ENCODE measurements at places on chromosomes 1 and 21.

GRCh38 chr1:181430015-181430885, 53.1 kb upstream of the CACNA1E start:
- DNase-seq: no peak

GRCh38 chr1:202106340-202107254, 16.1 kb upstream of the GPR37L1 start:
- no peak for DNase-seq

- no peak for DNase-seq
Observed at GRCh38 chr1:176989023-176989422, 175.5 kb downstream of the ASTN1 start.

- DNase-seq: no peak
Observed at GRCh38 chr1:54377040-54377691, 29.0 kb downstream of the SSBP3 start.

DNA sequence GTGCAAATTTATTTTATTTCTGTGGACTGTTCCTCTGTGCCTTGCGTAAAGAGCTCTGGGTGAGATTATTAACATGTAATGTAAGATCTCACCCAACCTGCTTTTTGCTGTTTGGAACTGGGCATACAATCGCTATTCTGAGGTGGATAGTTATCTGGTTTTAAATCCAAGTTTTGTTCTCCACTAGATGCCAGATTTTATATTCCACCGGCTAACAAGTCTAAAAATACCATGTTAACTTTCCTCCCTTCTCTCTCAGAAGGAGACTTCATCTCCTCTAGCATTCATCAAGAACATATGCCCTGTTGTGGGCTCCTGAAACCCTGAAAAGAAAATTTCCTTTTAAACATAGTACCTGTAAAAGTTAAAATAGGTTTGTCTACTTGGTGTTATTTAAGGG, 56.4 kb downstream of the C1orf21 start:
- no peak for DNase-seq

GRCh38 chr21:43267391-43268085, 98.7 kb downstream of the CRYAA start:
- DNase-seq: no peak

- DNase-seq: no peak
Observed at GRCh38 chr1:2088458-2088857, 38.2 kb downstream of the PRKCZ start.

- DNase-seq: peak; percentile 56
Observed at GRCh38 chr1:178060789-178061556, 32.9 kb upstream of the RASAL2 start.

DNA sequence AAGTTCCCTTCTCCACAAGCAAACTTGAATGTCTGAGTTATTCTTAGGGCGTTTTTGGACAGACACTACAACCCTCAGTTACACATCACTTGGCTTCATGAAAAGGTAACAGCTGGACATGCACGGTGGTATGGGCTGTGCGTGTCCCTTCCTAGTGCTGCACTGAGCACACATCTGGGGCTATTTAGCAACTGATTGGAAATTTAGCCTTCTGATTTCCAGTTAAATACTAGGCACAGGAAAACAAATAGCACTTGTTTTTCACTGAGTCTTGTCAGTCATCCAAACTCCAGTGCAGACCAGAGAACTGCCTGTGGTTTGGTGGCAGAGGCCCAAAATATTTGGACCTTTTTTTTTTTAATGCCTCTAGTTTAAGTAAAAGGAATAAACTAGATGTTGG, 134.7 kb downstream of the TGFBR3 start:
- no peak for DNase-seq

GRCh38 chr21:25425156-25425555, 182.1 kb downstream of the MRPL39 start:
- no peak for DNase-seq

GRCh38 chr1:41924911-41925310, 6.2 kb upstream of the HIVEP3 start:
- DNase-seq: no peak

GRCh38 chr1:3290915-3291314, 163.6 kb upstream of the ARHGEF16 start:
- DNase-seq: no peak

DNA sequence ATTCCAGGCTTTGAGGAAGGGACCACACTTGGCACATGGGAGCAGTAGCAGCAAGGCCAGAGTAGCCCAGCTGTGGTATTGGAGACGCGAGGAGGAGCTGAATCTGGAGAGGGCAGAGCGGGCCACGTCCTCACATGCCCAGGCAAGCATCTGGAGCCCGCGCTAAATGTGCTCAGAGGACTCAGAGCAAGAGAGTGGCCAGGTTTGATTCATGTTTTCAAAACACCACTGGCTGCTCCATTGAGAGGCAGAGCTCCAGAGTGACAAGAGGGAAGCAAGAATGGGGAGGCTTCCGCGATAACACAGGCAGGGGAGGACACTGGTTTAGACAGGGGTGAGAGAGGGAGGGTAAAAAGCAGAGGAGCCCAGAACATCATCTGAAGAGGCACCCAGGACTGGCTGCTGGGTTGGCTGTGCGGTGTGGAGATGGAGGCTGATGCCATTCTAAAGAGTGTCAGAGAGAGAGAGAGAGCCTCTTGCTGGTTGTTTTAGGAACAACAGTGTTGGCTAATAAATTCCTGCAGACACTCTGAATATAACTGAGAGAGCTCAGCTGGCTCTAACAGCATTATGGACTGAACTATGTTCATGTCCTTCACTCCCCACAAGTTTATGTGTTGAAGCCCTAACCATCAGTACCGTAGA, 32.3 kb downstream of the RCAN1 start:
- DNase-seq: no peak

GRCh38 chr1:48182439-48182838, 40.1 kb upstream of the SLC5A9 start:
- DNase-seq: no peak

GRCh38 chr1:244027491-244028145, 23.5 kb upstream of the ZBTB18 start:
- DNase-seq: peak; percentile 2

- no peak for DNase-seq
Observed at GRCh38 chr1:34398916-34399275, 222.2 kb downstream of the C1orf94 start.

DNA sequence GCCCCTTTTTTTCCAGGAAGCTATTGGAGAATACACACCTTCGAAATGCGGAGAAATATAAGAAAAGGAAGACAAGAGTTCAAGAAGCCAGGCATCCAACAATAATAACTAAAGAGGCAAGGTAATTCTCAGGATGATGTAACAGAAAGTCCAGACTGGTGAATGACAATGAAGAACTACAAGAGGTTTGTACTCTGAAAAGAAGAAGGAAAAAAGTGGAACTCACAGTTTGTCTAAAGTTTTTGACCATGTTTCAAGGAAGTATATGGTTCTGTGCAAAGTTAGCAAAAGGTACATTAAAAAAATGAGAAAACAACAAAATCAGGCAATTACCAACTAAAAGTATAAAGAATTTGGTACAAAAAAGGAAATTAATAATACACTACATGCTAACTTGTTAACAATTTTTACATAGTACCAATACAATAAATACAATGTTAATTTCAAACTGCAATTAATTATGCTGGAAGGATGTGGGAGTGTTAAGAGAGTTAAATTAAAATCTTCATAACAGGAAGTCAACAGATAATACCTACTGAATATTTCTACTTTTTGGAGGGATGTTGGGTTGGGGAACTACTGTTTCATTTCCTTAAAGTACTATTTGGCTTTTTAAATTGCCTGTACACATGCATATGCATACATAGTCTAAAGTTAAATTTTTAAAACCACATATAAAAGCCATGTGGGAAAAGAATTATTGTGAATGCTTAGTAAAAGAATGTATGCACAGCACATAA, 12.9 kb upstream of the CD55 start:
- no peak for DNase-seq

- no peak for DNase-seq
Observed at GRCh38 chr21:45509566-45510465, 32.4 kb downstream of the SLC19A1 start.

DNA sequence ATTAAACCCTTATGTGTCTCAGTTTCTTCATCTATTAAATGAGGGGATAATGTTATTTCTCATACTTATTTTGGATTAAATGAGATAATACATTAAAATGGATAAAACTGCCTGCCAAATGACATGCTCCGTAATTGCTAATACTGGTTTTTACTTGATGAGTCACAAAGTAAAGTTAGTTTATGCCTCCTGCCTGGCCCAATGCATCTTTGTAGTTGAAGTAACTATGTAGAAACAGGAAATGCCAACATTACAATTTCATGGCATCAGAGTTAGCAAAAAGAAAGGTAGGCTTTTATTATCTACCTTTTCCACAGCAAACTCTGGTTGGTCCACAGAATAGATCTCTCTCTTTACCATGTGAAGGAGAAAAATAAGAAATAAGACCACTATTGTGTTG, 214.5 kb downstream of the TBX15 start:
- DNase-seq: no peak

DNA sequence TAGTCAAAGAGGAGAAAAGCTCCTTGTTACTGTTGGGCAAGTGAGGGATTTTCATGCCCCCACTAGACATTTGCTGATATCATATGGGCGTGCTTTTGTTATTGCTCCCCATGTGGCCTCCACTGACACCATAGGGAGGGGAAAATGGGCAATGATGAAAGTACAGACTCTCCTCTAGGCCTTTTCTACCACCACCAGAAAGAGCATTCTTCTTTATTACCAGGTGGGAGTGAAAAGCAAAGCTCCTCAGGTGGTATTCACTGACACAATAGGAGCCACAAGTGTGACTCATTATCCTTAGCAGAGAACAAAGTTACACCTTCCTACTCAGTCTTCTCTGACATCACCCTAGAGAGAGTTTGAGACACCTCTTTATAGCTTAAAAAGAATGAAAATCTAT, 667.1 kb downstream of the LTN1 start:
- DNase-seq: no peak

- no peak for DNase-seq
Observed at GRCh38 chr1:37479255-37480124, 5.1 kb downstream of the ZC3H12A start.

- no peak for DNase-seq
Observed at GRCh38 chr1:55129194-55129728, 85.9 kb downstream of the USP24 start.

DNA sequence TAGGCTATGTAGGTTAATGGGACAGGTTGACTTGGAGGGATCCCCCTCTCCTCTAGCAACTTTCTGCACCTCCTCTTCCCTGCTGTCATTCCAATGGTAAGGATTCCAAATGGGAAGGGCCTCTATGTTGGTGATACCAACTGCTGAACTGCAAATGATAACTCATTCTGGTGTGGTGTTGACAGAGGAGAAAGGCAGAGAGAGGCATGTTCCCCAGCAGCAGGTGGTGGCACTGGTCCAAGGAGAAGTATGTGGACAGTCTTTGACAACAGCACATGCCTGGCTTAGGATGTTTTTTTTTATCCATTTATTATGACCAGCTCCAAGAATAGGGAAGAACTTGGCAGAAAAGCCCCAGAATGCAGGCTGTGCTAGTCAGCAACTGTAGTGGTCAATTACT, 19.6 kb upstream of the SPAG17 start:
- no peak for DNase-seq

DNA sequence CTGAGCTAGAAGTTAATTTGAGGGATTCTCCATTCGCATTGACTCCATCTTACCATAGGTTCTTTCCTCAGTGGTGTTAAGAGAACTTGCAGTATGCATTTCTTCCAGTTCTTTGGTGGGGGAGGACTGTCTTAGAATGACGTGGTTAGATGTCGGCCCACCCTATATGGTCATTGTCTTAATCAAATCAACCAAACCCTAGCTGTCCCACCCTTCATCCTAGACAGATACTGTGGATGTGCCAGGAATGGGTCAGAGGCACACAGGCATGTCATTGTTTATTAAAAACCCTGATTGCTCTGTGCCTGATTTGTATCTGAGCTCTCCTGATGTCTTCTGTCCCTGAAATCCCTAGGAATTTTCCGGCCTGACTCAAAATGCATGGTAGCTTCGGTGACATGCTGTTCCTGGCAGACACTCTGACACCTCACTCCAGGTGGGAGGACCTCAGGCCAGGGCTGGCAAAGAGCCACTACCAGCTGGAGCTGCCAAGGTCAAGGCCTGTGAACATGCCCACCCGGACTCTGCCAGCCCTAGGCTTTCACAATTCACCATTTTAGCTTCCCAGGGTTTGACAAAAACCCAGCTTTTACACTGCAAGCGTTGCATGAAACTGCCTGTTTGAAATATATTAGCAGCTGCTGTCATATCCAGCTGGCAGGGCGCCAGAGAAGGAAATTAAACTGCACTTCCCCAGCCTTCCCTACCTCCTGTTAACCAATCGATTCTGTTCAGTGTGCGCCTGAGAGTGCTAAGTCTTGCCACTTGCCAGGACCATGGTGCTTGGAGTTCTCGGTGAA, 134.0 kb downstream of the FAM78B start:
- DNase-seq: peak; percentile 13

GRCh38 chr1:22387919-22388580, 63.6 kb upstream of the ZBTB40 start:
- DNase-seq: no peak

DNA sequence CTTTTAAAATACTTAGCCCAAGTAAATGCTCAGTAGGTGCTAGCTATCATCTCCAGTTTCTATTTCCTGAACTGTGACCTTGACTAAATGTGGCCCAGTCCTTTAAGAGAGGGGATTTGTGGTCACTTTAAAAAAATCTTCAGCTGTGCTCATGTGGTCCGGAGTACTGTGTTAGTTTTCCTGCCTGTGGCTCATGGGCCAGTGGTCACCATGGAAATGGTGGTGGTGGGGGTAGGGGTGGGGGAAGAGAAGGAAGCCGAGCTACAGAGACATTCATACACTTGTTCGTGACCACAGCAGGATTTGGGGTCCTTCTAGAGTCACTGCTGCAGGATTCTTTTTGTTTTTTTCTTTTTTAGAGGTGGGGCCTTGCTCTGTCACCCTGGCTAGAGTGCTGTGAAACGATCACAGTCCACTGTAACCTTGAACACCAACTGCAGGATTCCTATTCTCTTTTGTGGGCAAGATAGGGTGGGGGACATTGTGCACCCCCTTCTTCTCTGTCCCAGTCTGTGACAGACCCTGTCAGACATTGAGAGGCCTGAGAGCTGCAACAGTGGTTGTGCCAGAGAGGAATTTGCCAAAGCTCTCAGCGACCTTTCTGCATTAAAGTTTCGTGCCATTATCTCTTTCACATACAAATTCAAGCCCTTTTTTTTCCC, 25.8 kb downstream of the KIF26B start:
- no peak for DNase-seq

DNA sequence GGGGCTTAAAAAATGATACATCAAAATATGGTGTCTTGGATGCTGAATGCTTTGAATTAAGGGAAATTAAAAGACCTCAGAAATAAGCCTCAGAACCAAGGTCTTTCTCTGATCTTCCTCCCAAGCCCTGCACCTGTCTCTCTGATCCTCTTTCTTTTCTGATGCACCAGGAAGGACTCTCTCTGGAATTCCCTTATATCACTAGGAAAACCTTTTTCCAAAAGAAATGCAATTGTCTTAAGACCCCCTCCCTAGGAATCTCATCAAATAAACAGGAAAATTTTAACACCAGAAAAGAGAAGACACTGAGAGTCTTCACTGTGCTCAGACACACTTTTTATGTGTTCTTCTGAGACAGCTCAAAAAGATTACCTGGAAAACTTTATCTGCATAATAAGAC, 159.5 kb upstream of the PTBP2 start:
- DNase-seq: no peak

DNA sequence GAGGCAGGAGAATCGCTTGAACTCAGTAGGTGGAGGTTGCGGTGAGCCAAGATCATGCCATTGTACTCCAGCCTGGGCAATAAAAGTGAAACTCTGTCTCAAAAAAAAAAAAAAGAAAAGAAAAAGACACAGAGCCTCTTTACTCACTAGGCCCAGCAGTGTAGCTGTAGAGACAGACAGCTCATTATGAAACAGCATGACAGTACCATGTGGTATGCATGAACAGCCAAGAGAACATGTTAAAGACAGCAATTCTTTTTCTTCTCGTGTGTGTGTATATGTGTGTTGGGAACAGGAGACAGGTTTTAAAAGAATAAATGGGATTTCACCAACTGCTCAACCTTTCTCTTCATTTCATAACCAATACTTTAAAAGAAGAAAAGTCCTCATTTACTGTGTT, 118.8 kb downstream of the PIK3R3 start:
- no peak for DNase-seq

Measured in NCI-H2227 treated with DMSO at 0.1 percent for 48 hours (cell line).